ENCODE measurements at places on chromosomes 4 and X.

- peak; percentile 38 for DNase-seq
Observed at GRCh38 chrX:88284844-88285243, 462.2 kb upstream of the CPXCR1 start.

DNA sequence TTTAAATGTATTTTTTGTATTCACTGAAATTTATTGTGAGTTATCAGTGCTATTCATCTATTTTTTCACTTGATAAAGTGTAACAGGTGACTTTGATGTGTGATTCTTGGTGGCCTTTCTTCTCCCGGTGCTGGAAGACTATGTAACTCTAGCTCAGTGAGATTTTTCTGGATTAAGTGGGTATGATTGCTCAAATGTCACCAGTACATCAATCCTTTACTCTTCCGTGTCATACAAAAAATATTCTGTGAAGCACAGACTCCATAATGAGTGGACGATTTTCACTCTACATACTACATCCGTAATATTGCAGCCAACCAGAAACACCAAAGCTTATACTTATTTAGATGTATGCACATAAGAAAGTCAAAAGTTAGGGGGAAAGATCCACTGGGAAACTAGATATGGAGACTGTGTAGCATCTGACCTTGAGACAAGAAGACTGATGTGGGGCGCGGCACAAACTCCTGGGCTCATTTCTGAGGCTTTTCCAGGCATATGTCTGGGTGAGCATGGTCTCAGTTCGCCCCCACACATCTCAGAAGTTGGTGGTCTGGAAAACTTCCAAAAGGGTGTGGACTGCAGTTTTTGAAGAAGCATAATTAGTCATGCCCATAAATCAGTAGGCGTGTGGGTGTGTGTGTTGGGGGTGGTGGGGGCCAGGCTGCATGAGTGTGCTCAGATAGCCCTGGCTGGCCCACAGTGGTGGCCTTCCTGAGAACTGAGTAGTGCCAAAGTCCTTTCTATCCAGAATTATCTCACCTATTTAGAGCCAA is 53.9 kb upstream of the TENM3 start:
- DNase-seq: no peak

- DNase-seq: no peak
Observed at GRCh38 chr4:1154126-1154522, 18.3 kb downstream of the SPON2 start.

- no peak for DNase-seq
Observed at GRCh38 chr4:139484783-139485311, 30.9 kb downstream of the RAB33B start.

GRCh38 chr4:3301450-3302172 is 8.8 kb downstream of the RGS12 start:
- DNase-seq: no peak

DNA sequence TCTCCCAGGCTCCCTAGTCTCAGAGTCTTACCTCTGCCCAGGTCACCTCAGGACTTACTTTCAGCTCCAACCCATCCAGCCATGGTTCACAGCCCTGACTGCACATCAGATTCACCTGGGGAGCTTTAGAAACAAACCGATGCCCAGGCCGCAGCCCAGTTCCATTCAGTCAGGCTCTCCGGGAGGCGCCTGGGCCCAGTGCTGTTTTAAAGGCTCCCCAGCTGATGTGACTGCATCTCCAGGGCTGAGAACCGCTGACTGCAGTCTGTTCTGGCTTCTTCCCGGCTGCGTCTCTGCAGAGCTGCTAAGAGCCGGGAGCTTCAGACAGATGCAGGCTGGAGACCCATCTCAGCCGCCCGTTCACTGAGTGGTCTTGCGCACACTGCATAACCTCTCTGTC is 44.4 kb upstream of the LGI2 start:
- no peak for DNase-seq

DNA sequence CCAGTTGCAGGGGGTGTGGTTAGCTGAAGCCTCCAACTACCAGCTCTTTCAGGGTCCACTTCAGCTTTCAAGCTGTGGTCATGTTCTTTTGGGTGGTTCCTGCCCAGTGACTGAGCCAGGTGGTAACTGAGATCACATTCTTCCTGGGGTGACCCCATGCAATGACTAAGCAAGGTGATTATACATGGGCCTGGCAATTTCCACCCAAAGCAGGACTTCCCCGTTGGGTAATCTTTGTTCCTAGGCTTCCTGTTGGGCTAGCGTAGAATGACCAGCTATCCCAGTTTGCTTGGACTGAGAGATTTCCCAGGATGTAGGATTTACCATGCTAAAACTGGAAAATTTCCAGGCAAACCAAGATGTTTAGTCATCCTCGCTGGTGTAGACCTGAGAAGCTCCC is 18.4 kb upstream of the MAGEB17 start:
- no peak for DNase-seq

DNA sequence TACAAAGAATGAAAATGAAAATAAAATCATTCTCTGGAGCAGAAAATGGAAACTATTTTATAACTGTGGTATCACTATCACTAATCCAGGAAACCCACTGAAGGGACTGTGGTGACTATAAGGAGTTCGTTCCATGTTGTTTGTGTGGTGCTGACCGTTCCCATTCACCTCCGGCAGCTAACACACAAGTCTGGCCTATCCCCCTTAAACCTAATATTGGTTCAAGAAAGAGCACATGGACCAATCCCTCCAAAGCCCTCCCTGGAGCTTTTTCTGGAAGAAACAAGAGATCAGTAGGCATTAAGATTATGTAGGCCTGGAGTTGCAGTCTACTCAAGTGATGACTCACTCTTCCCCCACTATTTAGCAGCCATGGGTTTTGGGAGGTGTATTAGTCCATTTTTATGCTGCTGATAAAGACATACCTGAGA is 25.9 kb upstream of the FAM241A start:
- no peak for DNase-seq

DNA sequence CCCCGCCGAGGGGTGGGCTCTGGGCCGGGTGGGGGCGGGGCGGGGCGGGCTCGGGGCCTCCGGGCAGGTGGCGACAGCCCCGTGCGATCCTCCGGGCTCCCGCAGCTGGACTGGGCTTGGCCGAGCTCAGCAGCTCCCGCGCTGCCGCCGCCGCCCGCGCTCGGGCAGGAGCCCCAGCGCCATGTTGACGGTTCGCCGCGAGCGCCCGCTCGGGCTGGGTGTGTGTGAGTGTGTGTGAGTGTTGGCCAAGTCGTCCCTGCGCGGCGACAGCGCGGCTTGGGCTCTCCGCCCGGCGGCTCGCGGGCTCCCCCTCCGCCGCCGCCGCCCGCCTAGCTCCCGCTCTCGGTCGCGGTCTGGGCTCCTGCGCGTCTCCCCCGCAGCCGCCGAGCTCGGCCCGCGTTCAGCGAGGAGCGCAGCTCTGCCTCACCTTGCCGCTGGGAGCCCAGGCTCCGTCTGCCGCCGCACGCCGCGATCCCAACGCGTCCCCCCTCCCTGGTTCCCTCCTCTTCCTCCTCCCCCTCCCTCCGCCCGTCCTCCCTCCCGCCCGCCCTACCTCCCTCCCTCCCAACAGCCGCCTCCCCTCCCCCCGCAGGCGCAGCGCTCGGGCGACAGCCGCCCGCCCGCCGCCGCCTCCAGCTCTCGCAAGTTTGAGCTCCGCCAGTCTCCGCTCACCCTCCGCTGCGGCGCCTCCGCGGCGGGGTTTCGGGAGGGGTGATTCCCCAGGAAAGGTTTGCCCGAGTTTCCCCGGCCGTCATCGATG is at the start of gene BCOR:
Gene BCOR, minus strand, starts transcription at position 455 of the 760 bp plus-strand sequence. CDS start 20,029 bp downstream, outside the sequence.
- no peak for DNase-seq

DNA sequence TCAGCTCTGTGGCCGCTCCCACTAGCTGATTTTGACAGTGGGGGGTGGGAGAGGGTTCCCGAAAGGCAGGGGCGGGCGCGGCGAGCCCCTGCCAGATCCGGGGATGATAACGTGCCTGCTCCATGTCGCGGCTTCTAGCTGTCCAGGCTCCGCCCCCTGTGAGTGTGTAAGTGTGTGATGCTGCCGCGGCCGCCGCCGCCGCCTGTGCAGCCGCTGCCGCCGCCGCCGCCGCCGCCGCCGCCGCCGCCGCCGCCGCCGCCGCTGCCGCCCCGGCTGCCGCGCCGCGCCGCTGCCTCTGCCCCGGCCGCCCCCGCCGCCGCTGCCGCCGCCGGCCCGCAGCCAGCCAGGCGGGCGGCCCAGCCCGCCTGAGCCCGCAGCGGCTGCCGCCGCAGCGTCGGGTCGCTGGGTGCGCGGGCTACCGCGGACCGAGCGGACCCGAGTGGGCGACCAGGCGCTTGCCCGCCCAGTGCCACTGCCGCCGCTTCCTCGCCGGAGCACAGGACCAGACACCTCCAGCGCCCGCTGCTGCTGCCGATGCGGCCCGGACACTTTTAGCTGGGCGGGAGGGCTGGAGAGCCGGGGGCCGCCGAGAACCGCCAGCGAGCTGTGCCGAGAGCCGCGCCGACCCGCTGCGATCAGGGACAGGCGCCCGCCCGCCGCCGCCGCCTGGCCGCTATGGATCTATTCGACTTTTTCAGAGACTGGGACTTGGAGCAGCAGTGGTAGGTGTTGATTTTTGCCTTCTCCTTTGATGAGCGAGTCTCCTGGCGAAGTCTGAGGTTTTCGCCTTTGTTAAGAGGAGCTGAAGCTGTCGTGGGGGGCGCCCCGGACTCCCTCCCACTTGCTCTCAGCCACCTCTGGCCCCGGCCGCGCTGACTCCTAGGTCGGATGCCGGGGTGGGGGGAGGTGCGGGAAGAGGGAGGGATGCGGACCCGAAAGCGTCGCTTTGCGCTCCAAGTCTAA is at the start of gene AFF2:
Gene AFF2, plus strand, starts transcription at position 195 of the 963 bp plus-strand sequence. Its CDS starts 481 bp downstream, at position 676.
- no peak for DNase-seq

- DNase-seq: no peak
Observed at GRCh38 chrX:48938721-48939425, 18.5 kb downstream of the OTUD5 start.

DNA sequence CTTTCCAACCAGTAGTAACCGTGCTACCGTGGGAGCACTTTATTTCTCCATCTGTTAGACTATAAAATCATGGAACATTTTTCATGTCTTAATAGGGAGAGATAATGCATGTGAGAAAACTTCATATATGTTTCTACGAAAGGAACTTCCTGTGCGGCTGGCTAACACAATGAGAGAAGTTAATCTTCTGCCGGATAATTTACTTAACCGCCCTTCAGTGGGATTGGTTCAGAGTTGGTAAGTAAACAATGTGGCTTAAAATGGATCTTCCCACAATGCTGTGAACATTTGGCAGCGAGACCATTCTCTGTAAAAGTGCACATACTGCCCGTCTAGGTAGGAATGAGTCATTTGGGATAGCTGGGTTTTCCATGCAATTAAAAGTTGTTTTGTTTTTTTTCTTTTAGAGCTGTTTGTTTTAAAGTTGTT is 29.6 kb downstream of the PDK3 start:
- DNase-seq: peak; percentile 90

DNA sequence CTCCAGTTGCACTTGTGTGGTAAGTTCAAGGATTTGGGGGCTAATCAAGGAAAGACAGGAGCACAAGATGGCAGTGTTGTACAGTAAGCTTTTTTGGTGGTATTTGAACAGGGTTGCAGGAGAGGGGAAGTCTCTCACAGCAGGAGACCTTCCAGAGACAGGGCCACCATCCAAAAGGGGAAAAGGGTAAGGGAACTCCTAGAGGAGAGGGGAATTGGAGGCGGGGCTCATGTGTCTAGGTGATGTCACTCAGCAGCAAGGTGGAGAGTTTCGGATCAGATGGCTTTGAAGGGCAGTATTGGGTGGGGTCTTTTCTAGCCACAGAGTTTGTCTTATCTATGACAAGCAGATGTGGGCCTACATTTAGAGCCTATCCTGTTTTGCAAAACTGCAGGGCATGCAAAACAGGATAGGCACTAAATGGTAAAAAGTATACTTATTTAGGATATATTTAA is 13.4 kb upstream of the RNF175 start:
- DNase-seq: no peak

- DNase-seq: no peak
Observed at GRCh38 chr4:13627178-13627605, 333 bp downstream of the BOD1L1 start.

DNA sequence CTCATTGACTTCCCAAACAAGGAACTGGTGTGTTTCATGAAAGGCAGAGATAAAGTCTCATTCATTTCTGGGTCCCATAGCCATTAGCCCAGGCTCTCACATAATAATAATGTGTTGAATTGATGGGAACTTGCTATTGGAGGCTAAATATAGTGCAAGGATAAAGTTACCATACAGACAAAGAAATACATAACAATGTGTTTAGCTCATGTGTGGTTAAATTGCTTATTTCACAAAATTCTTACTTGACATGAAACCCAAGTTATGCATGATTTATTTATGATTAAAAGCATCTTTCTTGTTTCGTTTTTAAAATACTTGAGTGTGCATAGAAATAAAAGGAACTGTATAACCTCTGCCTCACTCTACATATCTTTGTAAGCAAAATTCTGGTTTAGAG is 37.3 kb upstream of the LPAR4 start:
- no peak for DNase-seq

DNA sequence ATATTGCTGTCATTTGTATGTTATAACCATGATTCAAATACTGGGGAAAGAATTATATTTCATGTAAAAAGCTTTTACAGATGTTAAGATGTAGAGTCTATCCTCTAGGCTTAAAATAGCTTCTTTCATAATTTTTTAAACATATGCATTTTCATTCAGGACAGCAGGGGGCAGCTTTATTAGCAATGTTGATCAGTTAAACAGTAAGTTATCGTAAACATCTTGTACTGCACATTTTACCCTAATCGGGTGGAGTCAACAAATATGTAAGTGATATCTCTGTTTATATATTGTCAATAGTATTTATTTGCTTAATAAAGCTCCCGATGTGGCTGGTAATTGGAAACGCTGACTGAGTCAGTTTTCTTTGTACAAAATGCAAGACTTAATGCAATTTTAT is 142.5 kb upstream of the MED14 start:
- no peak for DNase-seq

DNA sequence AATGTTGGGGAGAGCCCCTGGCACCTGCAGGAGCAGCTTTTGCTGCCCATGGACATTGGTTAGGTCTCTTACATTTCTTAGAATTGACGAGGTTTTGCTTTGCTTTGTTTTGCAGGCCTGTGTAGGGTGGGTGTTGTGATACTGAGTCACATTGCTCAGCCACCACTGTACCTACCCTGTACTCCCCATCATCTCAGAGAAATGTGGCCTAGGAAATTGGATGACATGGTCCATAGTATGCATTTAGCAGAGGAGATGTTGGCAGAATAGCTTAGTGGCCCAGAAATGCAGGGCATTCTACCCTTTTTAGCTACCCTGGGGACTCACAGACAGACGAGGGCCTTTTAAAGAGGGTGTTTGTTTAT is 43.7 kb downstream of the IL21 start:
- DNase-seq: no peak

- DNase-seq: no peak
Observed at GRCh38 chr4:151626751-151627150, 134.1 kb downstream of the GATB start.

Data from LNCaP clone FGC (cell line).